Breast epithelium (tissue), 4 donors: ENCODE measurements at places on chromosomes 5 and 9. TPM values are rescaled to one million over a fixed set of nuclear protein-coding genes. Genes with fewer than 3 reads are reported as not detected.

SLC45A2 gene
- total RNA-seq, result not detected

DPH7 gene
- total RNA-seq, result 47.5 TPM

TNIP1 gene
- total RNA-seq, result 65.3 TPM

PTPRD gene
- 3.6 TPM for total RNA-seq

- H3K36me3 ChIP-seq, result no peaks in the 10 kb centered on the region
- DNase-seq, result no peak
- no peaks in the 10 kb centered on the region for H3K27me3 ChIP-seq
- H3K4me1 ChIP-seq, result no peaks in the 10 kb centered on the region
- no peak overlapping the region for H3K4me3 ChIP-seq
Observed at GRCh38 chr9:69421908-69422801, 97.1 kb downstream of the ENTREP1 start.

- no peak for DNase-seq
- no peaks in the 10 kb centered on the region for H3K36me3 ChIP-seq
- no peaks in the 10 kb centered on the region for H3K4me1 ChIP-seq
- no peak overlapping the region for H3K4me3 ChIP-seq
- H3K27ac ChIP-seq, result no peak overlapping the region
- H3K27me3 ChIP-seq, result no peaks in the 10 kb centered on the region
Observed at GRCh38 chr9:78778861-78779374, 482.0 kb downstream of the PSAT1 start.

DNA sequence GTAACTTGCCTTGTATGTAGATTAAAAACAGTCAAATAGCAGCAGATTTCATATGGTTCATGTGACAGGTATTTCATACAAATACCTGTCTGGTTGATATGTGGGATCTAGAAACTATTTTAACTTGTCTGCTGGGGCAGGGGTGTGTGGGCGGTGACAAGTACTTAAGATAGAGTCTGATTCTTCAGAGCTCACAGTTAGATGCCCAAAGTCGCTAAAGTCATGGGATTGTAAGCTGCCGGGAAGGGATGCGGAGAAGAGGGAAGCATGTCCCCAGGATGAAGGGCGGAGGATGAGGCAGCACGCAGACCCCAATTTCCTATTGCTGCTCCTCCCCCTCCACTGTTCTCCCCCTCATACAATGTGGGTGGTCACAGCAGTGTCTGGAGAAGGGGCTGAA is 13.3 kb downstream of the ANXA6 start:
- peaks cover 9% of the 10 kb centered on the region for H3K4me1 ChIP-seq
- H3K4me3 ChIP-seq, result no peak overlapping the region
- no peaks in the 10 kb centered on the region for H3K27me3 ChIP-seq
- DNase-seq, result no peak

DNA sequence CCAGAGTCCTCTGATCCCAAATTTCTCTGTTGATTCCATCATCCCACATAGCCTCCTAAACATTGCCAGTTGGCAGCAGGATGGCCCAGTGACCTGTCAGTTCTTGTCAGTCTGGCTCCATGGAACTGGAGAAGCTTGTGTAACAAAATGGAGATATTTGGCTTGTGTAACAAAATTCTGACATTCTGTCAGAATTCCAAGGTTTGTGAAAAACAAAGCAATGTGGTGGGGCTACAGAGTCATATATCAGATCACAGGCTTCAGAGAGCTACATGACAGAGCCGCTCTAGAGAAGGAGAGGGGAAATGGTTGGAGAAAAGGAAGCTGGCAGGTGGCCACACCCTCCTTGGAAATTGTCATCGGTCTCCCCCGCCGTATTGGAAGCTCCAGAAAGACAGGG is 75.4 kb upstream of the MAN2A1 start:
- H3K27me3 ChIP-seq, result no peaks in the 10 kb centered on the region
- H3K4me3 ChIP-seq, result no peak overlapping the region
- no peak for DNase-seq
- no peaks in the 10 kb centered on the region for H3K36me3 ChIP-seq
- no peaks in the 10 kb centered on the region for H3K4me1 ChIP-seq
- no peak overlapping the region for H3K27ac ChIP-seq

DNA sequence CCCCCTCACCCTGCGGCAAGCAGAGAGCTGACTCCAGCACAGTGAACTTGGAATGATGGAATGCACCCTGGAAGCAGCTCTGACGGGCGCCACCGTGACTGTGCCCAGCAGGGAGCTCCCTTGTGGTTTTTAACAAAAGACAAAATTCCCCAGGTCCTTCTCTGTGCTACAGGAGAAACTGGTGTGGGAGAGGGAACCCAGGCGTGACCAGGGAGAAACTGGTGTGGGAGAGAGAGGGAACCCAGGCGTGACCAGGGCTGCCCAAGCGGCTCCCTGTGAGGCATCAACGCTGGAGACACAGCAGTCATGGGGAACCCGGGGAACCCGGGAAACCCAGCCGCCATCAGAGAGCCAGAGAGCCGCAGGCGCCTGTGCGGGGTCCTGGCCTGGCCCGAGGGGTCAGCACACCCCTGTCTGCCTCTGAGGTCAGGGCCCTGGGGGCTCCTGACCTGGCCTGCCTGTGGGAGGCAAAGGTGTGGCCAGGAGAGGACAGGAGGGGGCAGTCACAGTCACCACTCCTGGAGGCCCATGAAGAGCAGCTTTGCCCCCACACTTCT is 3.1 kb upstream of the AHRR start:
- no peaks in the 10 kb centered on the region for H3K36me3 ChIP-seq
- H3K27me3 ChIP-seq, result peaks cover 5% of the 10 kb centered on the region
- no peak overlapping the region for H3K27ac ChIP-seq
- H3K4me1 ChIP-seq, result peaks cover 12% of the 10 kb centered on the region

DNA sequence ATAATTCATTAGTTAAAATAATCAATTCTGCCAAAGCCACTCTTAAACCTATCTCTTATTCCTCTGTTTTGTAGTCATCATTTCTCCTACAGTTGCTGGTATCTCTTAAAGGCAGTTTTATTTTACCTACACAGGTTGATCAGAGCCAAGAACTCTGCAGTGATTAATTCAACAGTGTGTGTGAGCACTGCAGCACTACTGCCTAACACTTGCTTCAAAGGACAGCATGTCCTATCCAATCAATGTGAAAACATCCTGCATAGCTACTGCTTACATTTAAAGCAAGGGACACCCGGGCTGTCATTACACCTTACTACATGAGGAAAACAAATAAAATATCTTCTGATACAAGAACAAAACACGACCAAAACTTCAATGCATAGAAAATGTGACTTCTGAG is 45.1 kb upstream of the HK3 start:
- DNase-seq, result no peak
- no peaks in the 10 kb centered on the region for H3K27me3 ChIP-seq
- H3K4me1 ChIP-seq, result no peaks in the 10 kb centered on the region
- H3K36me3 ChIP-seq, result peaks cover 4% of the 10 kb centered on the region

DNA sequence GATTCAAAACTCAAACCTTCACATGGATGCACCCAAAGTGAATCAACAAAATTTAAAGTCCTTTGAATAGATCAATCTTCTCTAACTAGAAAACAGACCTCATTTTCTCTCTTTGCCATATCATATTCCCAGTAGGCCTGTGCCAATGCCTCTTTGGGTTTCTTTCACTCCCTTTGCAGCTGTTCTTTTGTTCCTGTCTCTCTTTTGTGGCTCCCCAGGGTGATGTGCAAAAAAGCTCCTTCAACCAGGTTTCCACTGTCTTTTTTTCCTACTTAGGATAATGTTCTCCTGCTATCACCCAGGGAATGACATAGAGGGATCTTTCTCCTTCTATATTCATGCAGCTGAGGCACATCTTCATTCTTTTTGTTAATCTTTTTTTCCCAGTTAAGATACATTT is 54.6 kb downstream of the MARCHF3 start:
- H3K27me3 ChIP-seq, result no peaks in the 10 kb centered on the region
- no peak overlapping the region for H3K4me3 ChIP-seq
- no peak overlapping the region for H3K27ac ChIP-seq
- H3K36me3 ChIP-seq, result no peaks in the 10 kb centered on the region

GRCh38 chr9:135216236-135216635 is 128.8 kb downstream of the OLFM1 start:
- H3K27ac ChIP-seq, result no peak overlapping the region
- H3K4me3 ChIP-seq, result no peak overlapping the region
- H3K27me3 ChIP-seq, result no peaks in the 10 kb centered on the region
- DNase-seq, result no peak
- H3K4me1 ChIP-seq, result no peaks in the 10 kb centered on the region
- no peaks in the 10 kb centered on the region for H3K36me3 ChIP-seq

- H3K27me3 ChIP-seq, result no peaks in the 10 kb centered on the region
- H3K4me3 ChIP-seq, result no peak overlapping the region
- H3K36me3 ChIP-seq, result no peaks in the 10 kb centered on the region
- DNase-seq, result no peak
- H3K4me1 ChIP-seq, result no peaks in the 10 kb centered on the region
Observed at GRCh38 chr5:56656846-56657726, 158.3 kb upstream of the MAP3K1 start.

- no peaks in the 10 kb centered on the region for H3K4me1 ChIP-seq
- H3K36me3 ChIP-seq, result no peaks in the 10 kb centered on the region
- H3K27me3 ChIP-seq, result no peaks in the 10 kb centered on the region
- DNase-seq, result no peak
Observed at GRCh38 chr5:124262470-124262869, 484.0 kb downstream of the ZNF608 start.

DNA sequence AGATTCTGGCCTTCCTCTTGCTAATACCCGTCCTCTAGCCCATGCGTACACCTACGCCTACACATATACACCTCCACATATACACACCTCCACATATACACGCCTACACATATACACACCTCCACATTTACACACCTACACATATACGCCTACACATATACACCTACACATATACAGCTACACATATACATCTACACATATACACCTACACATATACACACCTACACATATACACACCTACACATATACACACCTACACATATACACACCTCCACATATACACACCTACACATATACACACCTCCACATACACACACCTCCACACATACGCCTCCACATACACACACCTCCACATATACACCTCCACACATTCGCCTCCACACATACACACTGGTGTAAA is 27.2 kb downstream of the AK3 start:
- H3K4me3 ChIP-seq, result no peak overlapping the region
- H3K27ac ChIP-seq, result no peak overlapping the region
- no peak for DNase-seq
- peaks cover 10% of the 10 kb centered on the region for H3K36me3 ChIP-seq
- no peaks in the 10 kb centered on the region for H3K4me1 ChIP-seq
- H3K27me3 ChIP-seq, result no peaks in the 10 kb centered on the region

GRCh38 chr9:124852829-124853531 is at the start of gene WDR38:
Gene WDR38, plus strand, starts transcription at chr9:124853460. Its CDS starts 72 bp downstream, at chr9:124853532.
- peak within 1 kb of the TSS; percentile 42 for H3K4me3 ChIP-seq
- H3K27me3 ChIP-seq, result no peaks in the 10 kb centered on the region
- peak within 1 kb of the TSS; percentile 22 for H3K27ac ChIP-seq
- peaks cover 7% of the 10 kb centered on the region for H3K4me1 ChIP-seq
- H3K36me3 ChIP-seq, result peaks cover 3% of the 10 kb centered on the region

DNA sequence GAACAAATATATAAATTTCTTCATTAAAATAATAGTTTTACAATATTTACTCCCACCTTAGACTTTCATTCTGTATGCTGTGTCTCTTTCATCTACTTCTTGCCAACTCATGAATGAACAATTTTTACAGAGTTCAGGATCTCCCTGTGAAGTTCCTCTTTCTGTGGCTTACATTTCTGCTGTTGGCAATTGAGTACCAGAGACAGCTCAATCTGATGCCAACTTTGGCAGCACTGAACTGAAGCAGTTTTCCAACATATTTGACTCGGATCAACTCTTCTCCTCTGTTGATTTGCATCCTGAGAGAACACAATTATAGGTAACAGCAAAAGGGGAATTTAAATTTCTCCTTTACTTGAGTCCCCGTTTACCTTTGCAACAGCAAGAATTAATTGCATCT is 1262.2 kb downstream of the EFNA5 start:
- no peaks in the 10 kb centered on the region for H3K27me3 ChIP-seq
- no peak overlapping the region for H3K27ac ChIP-seq
- H3K36me3 ChIP-seq, result no peaks in the 10 kb centered on the region
- DNase-seq, result no peak
- H3K4me1 ChIP-seq, result no peaks in the 10 kb centered on the region

DNA sequence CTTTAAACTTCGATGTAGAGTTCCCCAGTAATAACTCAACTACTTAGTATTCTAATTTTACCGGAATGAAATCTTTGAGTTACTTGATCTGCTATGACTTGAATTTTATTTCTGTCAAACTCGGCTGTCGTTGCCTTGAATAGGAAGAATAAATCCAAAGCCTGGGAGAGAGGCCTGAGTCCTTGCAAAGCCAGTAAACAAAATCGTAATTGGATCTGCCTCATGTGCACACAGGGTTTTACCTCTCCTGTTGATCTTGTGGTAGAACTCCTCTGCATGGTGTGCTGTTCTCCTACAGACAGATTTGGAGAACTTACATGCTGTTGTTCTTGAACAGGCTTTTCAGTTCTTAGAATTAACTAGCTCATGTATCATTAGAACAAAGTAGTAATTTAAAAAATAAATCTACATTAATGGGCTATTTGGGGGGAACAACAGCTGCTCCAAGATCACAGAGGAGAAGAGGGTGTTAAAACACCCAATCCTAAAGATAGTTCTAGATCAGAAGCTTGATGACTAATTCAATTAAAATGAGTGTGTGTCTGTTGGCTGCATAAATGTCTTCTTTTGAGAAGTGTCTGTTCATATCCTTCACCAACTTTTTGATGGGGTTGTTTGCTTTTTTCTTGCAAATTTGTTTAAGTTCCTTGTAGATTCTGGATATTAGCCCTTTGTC is 28.9 kb downstream of the HSPB3 start:
- no peak overlapping the region for H3K4me3 ChIP-seq
- H3K36me3 ChIP-seq, result no peaks in the 10 kb centered on the region
- no peaks in the 10 kb centered on the region for H3K27me3 ChIP-seq
- H3K4me1 ChIP-seq, result no peaks in the 10 kb centered on the region
- no peak overlapping the region for H3K27ac ChIP-seq

- H3K27ac ChIP-seq, result peak overlapping the region; percentile 26
- DNase-seq, result no peak
- H3K4me3 ChIP-seq, result no peak overlapping the region
- no peaks in the 10 kb centered on the region for H3K36me3 ChIP-seq
Observed at GRCh38 chr5:95759634-95760033, 28.5 kb downstream of the RHOBTB3 start.

- no peak overlapping the region for H3K4me3 ChIP-seq
- no peaks in the 10 kb centered on the region for H3K27me3 ChIP-seq
- no peak overlapping the region for H3K27ac ChIP-seq
- H3K36me3 ChIP-seq, result no peaks in the 10 kb centered on the region
- H3K4me1 ChIP-seq, result no peaks in the 10 kb centered on the region
Observed at GRCh38 chr9:131651599-131651998, 88.3 kb downstream of the RAPGEF1 start.

DNA sequence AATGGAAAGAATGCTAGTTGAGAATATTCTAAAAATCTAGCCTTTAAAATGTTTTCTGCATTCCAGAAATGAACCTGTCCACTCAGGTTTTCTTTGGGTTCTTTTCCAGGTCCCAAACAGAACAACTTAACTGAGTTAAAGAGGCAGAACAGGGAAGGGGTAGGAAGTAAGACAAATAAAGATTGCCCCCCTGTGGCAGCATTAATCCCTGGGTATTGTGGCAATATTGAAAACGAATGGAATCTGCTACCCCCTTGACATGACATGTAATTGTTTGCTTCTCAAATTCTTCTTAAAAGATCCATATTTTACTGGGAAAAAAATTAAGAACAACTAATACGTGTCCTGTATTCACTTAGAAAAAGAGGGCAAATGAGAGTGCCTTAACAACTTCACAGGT is 9.3 kb upstream of the RBM22 start:
- no peak for DNase-seq
- no peaks in the 10 kb centered on the region for H3K27me3 ChIP-seq
- H3K4me3 ChIP-seq, result no peak overlapping the region
- no peaks in the 10 kb centered on the region for H3K36me3 ChIP-seq

GRCh38 chr5:96875791-96876291 is 459 bp upstream of the ERAP2 start:
- H3K4me3 ChIP-seq, result peak overlapping the region; percentile 65
- peak overlapping the region; percentile 46 for H3K27ac ChIP-seq
